ENCODE measurements at places on chromosomes 16 and 17.

- no peak for DNase-seq
Observed at GRCh38 chr16:67241008-67241900, 6.0 kb downstream of the FHOD1 start.

- DNase-seq, result no peak
Observed at GRCh38 chr16:56222474-56222997, 31.2 kb downstream of the GNAO1 start.

- no peak for DNase-seq
Observed at GRCh38 chr17:27079660-27080059, 214.3 kb upstream of the WSB1 start.

DNA sequence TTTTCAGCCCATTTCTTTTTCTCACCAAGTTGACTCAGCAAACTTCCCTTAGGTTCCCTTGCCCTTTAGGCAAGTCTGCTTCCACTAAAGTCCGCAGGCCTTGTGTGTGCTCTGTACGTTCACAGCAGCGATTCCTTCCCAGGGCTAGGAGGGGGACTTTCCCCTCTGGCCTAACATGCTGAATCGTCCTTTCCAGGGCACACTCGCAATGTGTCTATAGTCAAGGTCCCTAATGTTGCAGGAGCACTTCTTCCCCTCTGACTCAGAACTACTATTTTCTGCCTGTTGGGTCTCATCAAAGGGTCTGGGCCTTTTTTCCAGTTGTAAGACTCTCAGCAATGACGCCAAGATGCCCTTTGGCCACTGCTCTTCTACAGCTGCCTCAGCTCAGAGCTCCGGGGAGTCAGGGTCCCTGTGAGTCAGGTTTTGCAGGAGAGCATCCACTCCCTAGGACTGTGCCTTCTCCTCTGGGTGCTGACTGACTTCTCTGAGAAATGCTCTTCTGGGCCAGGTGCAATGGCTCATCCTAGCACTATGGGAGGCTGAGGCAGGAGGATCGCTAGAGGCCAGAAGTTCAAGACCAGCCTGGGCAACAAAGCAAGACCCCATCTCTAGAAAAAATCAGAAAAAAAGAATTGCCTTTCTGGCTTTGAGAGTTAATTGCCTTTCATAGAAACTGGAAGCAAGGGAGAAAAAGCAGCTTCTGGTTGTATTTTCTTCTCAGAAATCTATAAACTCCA is 64.4 kb upstream of the TBX2 start:
- DNase-seq, result no peak

GRCh38 chr16:19781226-19781625 is 63.2 kb downstream of the IQCK start:
- DNase-seq, result no peak

GRCh38 chr17:55265311-55266021 is 706 bp downstream of the HLF start:
- no peak for DNase-seq

DNA sequence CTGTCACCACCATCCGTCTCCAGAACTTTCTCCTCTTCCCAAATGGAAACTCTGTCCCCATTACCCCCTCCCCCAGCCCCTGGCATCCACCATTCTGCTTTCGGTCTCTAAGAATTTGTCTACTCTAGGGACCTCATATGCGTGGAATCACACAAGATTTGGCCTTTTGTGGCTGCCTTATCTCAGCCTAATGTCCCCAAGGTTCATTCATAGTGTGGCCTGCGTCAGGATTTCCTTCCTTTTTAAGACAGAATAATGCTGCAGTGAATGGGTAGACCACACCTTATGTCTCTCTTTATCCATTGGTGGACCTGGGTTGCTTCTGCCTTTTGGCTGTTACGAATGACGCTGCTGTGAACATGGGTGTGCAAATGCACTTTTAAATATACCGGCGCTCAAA is 139.7 kb upstream of the PLCG2 start:
- no peak for DNase-seq

DNA sequence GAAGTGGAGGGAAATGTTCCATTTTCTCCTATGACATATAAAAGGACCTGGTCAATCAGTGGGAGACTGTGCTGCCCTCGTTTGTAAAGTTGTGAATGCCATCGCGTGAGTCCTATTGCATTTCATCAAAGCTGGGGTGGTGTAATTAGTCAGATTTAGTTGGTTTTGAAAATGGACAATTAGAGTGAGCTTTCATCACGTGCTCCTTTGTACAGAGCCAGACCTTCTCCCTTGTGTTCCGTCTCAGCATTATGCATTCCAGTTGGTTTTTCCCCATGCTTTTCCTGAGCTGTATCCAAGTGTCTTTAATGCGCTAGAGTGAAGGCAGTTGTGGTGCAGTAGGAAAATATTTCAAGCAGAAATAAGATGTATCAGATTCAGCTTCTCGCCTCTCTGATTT is 10.4 kb downstream of the SEC14L1 start:
- DNase-seq, result no peak

DNA sequence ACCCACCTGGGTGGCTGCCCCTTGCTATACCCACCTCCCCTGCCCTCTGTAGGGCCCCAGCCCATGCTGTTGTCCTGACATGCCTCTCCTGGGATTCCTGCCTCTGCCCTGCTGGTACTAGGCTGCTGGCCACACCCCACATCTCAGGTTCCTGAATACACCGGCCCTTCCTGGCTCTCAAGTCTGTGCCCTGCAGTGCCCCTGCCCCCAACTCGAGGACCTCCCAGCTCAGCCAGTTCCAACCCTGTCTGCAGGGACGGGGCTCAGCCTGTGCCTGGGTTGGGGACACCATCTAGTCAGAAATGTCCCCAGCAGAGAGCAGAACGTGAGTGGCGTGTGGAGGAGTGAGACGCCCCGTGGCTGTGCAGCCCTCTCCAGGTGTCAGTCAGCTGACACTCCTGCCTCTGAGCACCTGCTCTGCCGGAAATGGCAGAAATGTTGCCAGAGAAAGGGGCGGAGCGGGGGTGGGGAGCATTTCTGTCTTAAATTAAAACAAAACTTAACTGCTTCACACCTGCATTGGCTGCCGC is 28.7 kb downstream of the ACSF3 start:
- DNase-seq, result peak; percentile 17

DNA sequence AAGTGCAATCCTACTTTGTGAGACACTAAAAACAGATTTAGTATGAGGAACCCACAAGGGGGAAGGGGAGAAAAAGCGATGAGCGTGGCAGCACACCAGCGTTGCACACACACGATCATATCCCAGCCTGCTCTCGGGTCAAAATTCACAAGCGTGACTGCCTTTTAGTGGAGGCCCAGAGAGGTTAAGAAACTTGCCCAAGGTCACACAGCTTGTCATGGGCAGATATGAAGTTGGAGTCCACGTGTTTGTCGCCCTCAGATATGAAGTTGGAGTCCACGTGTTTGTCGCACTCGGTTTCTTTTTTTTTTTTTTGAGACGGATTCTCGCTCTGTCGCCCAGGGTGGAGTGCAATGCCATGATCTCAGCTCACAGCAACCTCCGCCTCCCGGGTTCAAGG is 58.3 kb downstream of the TIMM22 start:
- DNase-seq, result no peak

DNA sequence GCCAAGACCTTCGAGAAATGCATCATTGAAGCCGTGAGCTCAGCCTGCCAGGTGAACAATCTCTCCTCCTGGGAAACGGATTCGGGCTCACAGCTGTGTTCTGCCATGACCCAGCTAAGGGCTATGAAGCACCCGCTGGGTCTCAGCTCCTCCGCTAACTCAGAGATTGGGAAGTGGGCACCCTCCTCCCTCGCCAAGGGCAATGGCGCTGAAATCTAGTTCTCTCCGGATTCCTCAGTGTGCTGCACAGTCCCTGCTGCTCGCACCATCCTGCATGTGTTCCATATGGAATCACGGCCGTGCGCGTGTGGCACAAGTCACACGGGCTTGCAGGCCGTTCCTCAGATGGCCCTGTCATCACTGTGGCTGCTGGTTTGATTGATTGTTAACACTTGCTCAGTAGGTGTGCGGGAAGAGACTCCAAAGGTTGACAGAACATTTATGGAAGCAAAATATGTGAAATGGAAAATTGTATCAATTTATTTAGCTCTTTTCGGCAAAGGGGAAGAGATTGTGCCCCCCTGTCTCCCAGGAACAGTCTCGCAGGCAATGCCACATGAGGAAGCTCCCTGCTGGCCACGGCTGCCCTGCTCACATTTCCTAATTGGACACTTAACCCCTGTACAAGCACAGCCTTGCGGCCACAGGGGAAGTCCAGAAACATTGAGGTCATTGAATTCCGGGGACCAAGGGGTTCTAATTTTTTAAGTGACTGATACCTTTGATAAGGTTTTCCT is 58.8 kb downstream of the RNF213 start:
- no peak for DNase-seq

- DNase-seq, result no peak
Observed at GRCh38 chr17:39650121-39650579, 13.2 kb downstream of the STARD3 start.

GRCh38 chr17:34799751-34800150 is 161.5 kb downstream of the CCT6B start:
- no peak for DNase-seq

DNA sequence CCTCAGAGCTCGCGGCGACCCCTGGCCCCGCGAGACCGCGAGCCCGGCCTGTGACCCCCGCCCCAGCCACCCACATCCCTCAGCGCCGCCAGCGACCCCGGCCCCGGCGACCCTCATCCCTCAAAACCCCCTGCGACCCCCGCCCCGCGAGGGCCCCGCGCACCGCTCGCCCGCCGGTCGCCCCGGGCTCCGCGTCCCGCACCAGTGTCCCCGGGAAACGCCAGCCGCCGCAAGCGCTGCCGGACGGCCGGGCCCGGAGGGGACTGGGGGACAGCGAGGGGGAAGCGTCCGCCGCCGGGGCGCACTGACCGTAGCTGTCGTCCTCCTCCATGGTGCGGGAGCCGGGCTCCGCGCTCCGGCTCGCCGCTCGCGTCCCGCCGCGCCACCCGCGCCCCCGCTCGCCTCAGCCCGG is at the start of gene CYTH1:
TSS of gene CYTH1 (minus strand) at position 381 of the 412 bp plus-strand sequence. CDS start at position 331, 50 bp downstream.
- no peak for DNase-seq

DNA sequence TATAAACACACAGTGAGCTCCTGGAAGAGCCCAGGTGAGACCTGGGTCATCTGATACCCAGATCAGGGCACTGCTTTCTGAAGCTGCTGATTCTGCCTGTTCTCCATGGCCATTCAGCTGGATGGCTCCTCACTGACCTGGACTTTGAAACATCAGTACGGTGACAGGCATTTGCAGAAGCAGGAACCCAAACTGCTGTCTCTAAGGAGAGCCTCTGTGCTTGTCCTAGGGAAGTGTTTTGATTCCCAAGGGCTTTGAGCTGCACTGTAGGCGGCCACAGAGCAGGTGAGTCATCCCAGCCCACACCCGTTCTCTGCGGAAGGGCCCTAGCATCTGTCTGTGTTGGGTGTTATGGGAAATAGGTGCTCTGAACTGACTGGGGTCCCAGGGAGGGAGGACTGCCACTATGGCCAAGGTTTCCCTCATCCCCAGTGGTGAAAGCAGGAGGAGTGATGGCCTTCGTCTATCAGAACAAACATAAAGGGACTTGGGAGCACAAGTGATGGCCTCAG is 60.7 kb upstream of the ADCY9 start:
- no peak for DNase-seq

DNA sequence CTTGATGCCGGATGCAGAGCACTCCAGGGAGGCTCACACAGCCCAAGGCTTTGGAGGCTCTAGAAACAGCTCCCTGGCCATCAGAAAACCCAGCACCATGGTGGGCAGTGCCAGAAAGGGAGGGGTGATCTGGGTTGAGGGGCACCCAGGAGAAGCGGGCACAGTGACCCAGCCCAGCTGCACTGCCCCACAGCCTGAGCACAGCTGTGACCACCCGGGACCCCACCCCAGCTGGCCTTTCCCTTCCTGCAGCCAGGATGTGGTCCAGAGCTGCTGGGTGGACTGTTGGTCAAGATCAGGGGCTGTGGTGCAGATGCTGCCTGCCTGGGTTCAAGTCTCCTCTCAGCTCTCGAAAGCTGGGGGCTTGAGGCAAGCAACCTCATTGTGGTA is 223.1 kb downstream of the ZNF423 start:
- DNase-seq, result no peak

- DNase-seq, result no peak
Observed at GRCh38 chr17:17109256-17109655, 67.0 kb downstream of the MPRIP start.

DNA sequence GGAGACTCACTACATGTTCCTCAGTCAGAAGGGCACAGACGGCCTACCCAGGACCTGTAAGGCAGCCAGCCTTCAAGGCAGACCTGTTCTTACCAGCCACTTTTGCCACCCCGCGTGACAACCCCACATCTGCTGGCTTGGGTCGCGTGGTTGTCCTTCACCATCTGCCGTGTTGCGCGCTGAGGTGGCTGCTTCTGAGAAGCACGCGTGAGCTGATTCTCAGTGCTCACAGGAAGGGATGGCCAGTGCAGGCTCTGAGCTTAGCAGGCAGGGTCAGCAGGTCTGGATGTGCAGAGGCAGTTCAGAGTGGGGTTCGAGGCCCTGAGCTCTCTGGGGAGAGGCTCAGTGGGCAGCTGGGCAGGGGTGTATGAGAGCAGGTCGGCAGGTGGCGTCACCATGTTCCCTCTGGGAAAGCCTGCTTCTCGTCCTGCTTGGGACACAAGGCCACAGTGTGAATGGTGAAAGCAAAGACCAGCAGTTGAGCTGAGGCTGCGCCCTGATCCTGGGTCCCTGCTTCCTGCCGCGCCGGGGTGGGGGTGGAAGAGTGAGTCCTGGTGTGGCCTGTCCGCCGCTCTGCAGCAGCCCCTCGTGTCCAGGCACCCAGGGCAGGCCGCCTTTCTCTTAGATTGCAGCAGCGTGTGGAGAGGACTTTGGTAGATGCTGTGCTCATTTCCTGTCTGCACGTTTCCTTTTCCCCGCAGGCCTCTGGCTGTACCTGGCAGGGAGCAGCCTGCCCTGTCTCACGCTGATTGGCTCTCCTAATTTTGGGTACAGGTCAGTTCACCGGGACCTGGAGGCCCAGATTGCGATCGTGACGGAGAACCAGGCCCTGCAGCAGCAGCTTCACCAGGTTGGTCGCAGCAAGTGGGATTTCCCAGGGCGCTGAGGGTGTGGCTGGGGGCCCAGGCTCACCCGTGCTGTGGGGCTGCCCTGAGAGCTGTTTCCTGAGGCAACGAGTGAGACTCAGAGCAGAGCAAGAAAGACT is 36.0 kb downstream of the PGS1 start:
- no peak for DNase-seq

DNA sequence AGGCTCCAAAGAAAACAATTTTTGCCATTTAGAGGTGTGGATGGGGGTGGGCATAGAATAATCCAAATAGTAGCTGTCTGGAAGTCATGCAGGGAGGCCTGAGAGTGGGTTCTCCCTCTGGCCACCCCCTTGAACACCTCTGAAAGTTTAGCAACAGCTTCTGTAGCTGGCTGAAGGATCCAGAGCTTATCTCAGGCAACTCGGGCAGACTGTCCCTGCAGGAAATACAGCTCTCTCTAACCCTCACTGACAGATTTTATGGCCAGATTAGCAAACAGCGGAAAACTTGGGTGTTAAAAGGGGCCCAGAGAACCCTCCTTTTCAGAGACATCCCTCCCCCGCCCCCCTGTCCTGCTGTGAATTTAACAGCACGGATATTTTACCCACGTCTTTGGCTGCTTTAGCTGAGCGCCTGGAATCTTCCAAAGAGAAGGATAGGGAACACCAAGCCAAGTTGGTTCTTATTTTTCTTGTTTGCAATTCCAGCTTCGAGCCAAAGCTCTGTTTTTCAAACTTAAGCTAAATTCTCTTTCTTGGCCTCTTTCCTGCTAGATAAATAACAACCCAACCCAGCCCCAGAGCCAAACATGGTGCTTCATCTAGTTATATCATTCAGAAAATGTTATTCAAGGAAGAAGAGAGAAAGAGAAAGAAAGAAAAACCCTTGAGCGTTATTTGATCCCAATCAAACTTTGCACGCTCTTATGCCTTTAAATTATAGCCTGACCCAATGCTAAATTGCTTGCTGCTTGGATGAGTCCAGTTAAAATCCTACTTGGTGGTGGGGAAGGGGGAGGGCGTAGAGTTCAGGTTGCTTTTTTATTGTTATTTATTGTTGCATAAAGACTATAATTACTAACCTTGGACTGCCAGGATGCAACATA is 2.3 kb upstream of the HOXB2 start:
- DNase-seq, result no peak
